Lung (tissue), 17 donors: ENCODE measurements at places on chromosomes 7 and 10. TPM values are rescaled to one million over a fixed set of nuclear protein-coding genes. Genes with fewer than 3 reads are reported as not detected.

DNA sequence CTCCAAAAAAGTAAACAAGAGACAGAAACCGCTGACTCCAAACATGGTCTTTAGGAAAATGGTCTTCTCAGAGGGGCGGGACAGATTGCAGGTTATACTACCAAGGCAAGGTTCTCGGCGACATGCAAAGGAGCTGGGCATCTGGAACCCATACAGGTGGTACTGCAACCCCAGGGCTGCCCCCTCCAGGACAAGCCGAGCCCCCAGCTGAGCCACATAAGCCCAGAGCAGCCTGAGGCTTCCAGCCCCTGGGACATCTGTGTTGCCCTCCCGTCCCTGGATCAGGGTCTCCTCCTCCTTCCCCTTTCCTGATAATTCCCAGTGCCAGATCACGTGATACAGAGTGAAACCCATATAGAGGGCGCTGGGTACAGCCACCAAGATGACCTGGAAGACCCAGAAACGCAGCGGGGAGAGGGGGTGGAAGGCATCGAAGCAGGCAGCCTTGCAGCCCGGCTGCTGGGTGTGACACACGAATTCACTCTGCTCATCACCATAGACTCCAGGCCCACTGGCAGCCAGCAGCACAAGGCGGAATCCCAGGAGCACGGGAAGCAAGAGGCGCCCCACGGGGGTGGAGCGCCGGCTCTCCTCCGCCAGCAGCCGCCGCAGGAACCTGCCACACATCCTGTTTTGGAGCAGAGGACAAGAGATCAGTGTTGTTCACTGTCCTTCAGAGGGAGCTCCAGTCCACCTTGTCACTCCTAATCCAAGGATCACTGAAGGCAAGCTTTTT lies at the start of gene GJC3:
TSS of gene GJC3 (minus strand) at position 627 of the 736 bp plus-strand sequence. CDS start at position 627, 0 bp downstream.
- peak; percentile 44 for DNase-seq
- no peaks in the 10 kb centered on the region for H3K27me3 ChIP-seq
- no peak within 1 kb of the TSS for H3K4me3 ChIP-seq

GRCh38 chr10:92384741-92385140 lies 93.8 kb downstream of the MARCHF5 start:
- no peak overlapping the region for H3K27ac ChIP-seq
- no peaks in the 10 kb centered on the region for H3K4me1 ChIP-seq
- no peaks in the 10 kb centered on the region for H3K27me3 ChIP-seq
- H3K36me3 ChIP-seq: no peaks in the 10 kb centered on the region

DNA sequence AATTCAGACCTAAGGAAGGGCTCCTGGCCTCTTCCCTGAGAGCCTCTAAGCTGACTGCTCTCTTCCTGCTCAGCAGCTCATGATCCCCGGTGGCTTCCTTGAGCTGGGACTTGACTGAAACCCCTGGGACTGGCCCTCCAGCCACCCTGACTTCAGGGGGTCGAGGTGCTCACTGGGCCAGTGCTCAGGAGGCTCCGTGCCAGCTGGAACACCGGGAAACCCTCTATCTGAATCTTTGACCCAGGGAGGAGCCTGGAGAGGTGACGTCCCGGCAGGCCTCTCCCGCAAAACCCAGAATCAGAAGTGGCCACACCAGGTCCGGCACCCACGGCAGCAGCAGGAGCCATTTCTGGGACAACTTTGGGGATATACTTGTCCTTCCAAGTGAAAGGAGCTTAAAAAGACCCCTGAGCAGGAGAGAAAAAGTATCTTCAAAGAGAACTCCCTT lies 110.7 kb downstream of the WDR37 start:
- no peaks in the 10 kb centered on the region for H3K36me3 ChIP-seq
- no peak overlapping the region for H3K4me3 ChIP-seq
- DNase-seq: no peak
- peaks cover 3% of the 10 kb centered on the region for H3K4me1 ChIP-seq
- no peak overlapping the region for H3K27ac ChIP-seq

GRCh38 chr10:7665767-7666166 lies 999 bp downstream of the ITIH5 start:
- peaks cover 14% of the 10 kb centered on the region for H3K27me3 ChIP-seq
- no peak overlapping the region for H3K27ac ChIP-seq
- no peaks in the 10 kb centered on the region for H3K36me3 ChIP-seq
- H3K4me3 ChIP-seq: no peak overlapping the region

AOAH gene
- 4.7 TPM for polyA plus RNA-seq

DNA sequence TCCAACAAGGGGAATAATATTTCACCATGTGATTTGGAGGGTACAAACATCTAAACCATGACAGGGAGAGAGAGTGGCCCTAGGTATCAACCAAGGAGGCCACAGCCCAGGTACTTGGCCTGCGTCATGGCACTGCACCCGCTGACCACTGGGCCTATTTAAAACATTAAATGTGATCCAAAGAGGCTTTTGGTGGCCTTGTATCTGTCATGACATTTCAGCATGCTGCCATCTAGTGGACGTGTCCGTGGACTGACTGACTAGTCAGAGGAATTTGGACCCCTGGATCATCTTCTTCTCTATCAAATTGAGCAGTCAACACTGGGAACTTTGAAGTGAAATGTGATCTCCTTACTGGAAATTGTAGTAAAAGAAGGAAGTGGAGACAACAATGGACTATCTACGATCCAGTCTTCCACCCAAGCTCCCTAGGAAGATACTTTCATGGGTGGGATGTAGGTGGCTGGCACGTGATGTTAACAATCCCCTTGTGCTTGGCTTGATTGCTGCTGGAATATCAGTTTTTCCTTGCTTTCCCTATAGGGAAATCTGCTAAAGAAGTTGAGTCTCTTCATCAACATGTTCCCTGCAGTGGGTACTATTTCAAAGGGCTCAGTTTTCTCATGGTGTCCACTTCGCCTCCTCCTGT lies 24.6 kb upstream of the ITGA8 start:
- no peak overlapping the region for H3K4me3 ChIP-seq
- no peaks in the 10 kb centered on the region for H3K27me3 ChIP-seq
- DNase-seq: peak; percentile 69
- H3K27ac ChIP-seq: no peak overlapping the region

DNA sequence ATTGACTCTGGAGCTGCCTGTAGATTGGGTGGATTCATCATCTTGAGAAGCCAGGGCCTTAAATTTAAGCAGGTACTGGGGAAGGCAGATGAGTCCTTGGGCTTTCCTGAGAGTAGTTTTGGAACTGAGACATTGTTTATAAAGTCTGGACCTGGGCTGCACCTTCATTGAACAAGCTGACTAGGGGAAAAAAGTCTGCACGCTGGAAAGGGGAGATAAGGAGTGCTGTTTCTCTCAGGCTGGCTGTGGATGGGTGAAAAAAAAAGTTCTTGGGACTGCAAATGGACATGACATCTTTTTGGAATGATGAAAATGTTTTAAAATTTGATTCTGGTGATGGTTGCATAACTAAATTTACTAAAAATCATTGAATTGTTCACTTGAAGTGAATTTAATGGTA lies 12.0 kb downstream of the SEC24C start:
- DNase-seq: no peak
- H3K27ac ChIP-seq: no peak overlapping the region
- peaks cover 24% of the 10 kb centered on the region for H3K36me3 ChIP-seq
- no peak overlapping the region for H3K4me3 ChIP-seq

DNA sequence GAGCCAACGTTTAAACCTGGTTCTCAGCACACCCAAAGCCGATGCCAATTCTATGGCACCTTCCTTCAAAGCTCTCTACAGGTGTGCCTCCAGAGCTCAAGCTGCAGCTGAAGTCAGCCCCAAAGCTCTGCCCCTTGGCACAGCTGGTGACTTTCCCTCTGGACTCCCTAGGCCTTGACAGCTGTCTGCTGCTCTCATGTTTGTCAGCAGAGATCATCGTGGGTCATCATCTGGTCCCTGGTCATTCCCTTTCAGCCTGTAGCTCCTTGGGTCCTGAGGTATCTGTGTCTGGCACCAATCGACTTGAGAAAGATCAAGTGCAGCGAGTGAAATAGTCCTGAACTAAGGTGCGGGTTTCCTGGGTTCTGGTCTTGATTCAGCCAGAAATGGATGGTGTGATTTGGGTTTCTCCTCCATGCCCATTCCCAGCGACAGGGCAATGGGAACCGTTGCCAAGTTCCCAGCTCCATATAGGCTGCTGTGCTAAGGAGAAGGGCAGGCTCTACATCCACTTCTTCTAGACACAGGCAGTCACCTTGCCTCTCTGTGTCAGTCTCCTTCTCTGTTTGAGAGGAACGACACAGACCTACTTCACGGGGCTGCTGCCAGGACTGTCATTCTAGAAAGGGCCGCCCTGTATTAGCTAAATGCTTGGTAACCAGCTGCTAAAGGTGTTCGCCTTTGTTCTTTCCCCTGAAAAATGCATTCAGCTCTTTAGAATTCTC lies 3.6 kb downstream of the PKD1L1 start:
- H3K27me3 ChIP-seq: no peaks in the 10 kb centered on the region
- H3K4me1 ChIP-seq: no peaks in the 10 kb centered on the region
- no peak overlapping the region for H3K4me3 ChIP-seq
- peak overlapping the region; percentile 34 for H3K27ac ChIP-seq

- no peak overlapping the region for H3K4me3 ChIP-seq
- no peak for DNase-seq
- H3K36me3 ChIP-seq: no peaks in the 10 kb centered on the region
- H3K27me3 ChIP-seq: no peaks in the 10 kb centered on the region
- peaks cover 5% of the 10 kb centered on the region for H3K4me1 ChIP-seq
- H3K27ac ChIP-seq: no peak overlapping the region
These were observed 82.5 kb upstream of the LRGUK start for GRCh38 chr7:134044682-134045081.

- H3K4me3 ChIP-seq: no peak overlapping the region
- H3K36me3 ChIP-seq: peaks cover 11% of the 10 kb centered on the region
- no peaks in the 10 kb centered on the region for H3K27me3 ChIP-seq
- no peak overlapping the region for H3K27ac ChIP-seq
- peaks cover under 1% of the 10 kb centered on the region for H3K4me1 ChIP-seq
These were observed 120.9 kb upstream of the DIP2C start for GRCh38 chr10:810351-810846.

UNC5B gene
- 7.2 TPM for polyA plus RNA-seq

- no peak overlapping the region for H3K4me3 ChIP-seq
- H3K36me3 ChIP-seq: no peaks in the 10 kb centered on the region
- H3K27me3 ChIP-seq: no peaks in the 10 kb centered on the region
- H3K4me1 ChIP-seq: peaks cover 51% of the 10 kb centered on the region
These were observed 31.6 kb downstream of the TRIM8 start for GRCh38 chr10:102675666-102676533.

GRCh38 chr10:115996031-115996430 lies 277.0 kb downstream of the GFRA1 start:
- H3K27ac ChIP-seq: no peak overlapping the region
- no peaks in the 10 kb centered on the region for H3K36me3 ChIP-seq
- no peak for DNase-seq
- no peaks in the 10 kb centered on the region for H3K4me1 ChIP-seq

- H3K36me3 ChIP-seq: peaks cover 3% of the 10 kb centered on the region
- H3K27me3 ChIP-seq: no peaks in the 10 kb centered on the region
- H3K4me1 ChIP-seq: peaks cover 14% of the 10 kb centered on the region
- peak; percentile 72 for DNase-seq
- peak overlapping the region; percentile 72 for H3K27ac ChIP-seq
- H3K4me3 ChIP-seq: no peak overlapping the region
These were observed 339.5 kb downstream of the ELMO1 start for GRCh38 chr7:37109016-37109683.

CRTAC1 gene
- polyA plus RNA-seq: 53.4 TPM

DNA sequence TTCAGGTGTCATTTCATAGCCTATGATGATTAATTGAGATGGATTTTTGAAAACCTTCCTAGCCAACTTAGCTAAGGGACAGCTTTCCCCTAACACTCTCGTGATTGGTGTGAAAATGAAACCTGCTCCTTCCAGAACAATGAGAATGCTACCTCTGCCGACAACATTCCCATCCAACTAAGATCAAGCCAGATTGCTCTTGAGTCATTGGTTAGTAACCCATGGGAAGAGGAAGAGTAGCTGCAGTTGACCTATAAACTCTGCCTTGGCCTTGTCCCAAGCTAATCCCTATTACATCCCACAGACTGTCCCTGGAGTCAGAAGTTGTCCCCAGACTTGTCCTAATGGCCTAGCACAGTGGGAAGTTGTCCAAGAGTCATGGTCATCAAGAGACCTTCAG lies 80.5 kb upstream of the SVIL start:
- no peak overlapping the region for H3K4me3 ChIP-seq
- no peaks in the 10 kb centered on the region for H3K36me3 ChIP-seq
- no peak for DNase-seq
- H3K27ac ChIP-seq: no peak overlapping the region
- no peaks in the 10 kb centered on the region for H3K27me3 ChIP-seq

DNA sequence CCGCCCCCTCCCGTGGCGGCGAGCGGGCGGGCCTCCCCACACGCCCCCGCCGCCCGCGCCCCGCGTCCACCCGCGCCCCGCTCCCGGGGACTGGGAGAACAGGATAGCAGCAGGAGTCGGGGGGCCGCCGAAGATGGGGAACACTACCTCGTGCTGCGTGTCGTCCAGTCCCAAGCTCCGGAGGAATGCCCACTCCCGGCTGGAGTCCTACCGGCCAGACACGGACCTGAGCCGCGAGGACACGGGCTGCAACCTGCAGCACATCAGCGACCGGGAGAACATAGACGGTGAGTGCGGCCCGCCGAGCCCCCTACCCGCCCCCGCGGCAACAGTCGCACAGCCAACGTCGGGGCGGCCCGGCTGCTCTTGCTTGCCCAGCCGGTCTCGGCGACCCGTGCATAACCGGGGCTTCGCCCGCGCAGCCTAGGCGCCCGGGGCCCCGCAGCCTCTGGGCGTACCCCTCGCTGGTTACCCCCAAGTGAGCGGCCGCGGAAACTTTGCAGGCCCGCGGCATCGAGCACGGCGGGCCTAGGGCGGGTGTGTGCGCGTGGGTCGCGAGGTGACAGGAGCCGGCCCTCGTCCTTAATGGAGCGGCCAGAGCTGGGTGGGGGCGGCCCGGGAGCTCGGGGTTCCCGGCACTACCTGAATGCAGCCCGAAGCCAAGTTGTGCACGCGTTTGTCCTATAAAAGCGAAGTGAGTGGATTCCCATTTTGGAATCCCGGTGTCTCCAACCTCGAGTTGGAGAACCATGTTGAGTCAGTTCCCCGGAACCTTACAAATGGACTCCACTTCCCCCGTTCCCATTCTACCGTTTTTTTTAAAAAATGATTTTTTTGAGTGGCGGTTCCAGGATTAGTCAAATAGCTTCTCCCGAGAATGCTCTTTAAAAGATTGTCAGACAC lies 863 bp downstream of the CCNY start:
- peak overlapping the region; percentile 97 for H3K4me3 ChIP-seq
- H3K4me1 ChIP-seq: peaks cover 30% of the 10 kb centered on the region
- H3K36me3 ChIP-seq: no peaks in the 10 kb centered on the region
- H3K27ac ChIP-seq: peak overlapping the region; percentile 83
- DNase-seq: peak; percentile 41

GRCh38 chr7:90594751-90595317 lies 1.3 kb upstream of the CDK14 start:
- H3K4me3 ChIP-seq: no peak overlapping the region
- no peaks in the 10 kb centered on the region for H3K27me3 ChIP-seq
- no peak overlapping the region for H3K27ac ChIP-seq
- H3K4me1 ChIP-seq: peaks cover 33% of the 10 kb centered on the region
- no peaks in the 10 kb centered on the region for H3K36me3 ChIP-seq

GRCh38 chr10:15339892-15340291 lies 31.2 kb downstream of the FAM171A1 start:
- H3K4me3 ChIP-seq: no peak overlapping the region
- no peaks in the 10 kb centered on the region for H3K27me3 ChIP-seq
- no peak overlapping the region for H3K27ac ChIP-seq
- H3K36me3 ChIP-seq: no peaks in the 10 kb centered on the region

SLC13A1 gene
- polyA plus RNA-seq: not detected

GRCh38 chr10:74888962-74889661 lies 62.7 kb downstream of the KAT6B start:
- no peak overlapping the region for H3K27ac ChIP-seq
- H3K27me3 ChIP-seq: no peaks in the 10 kb centered on the region
- no peak for DNase-seq
- no peak overlapping the region for H3K4me3 ChIP-seq
- no peaks in the 10 kb centered on the region for H3K36me3 ChIP-seq

HOGA1 gene
- 0.91 TPM for polyA plus RNA-seq

GRCh38 chr7:6056616-6057015 lies 25.4 kb downstream of the ANKRD61 start:
- no peak overlapping the region for H3K27ac ChIP-seq
- H3K4me3 ChIP-seq: no peak overlapping the region
- H3K27me3 ChIP-seq: no peaks in the 10 kb centered on the region
- H3K4me1 ChIP-seq: peaks cover 9% of the 10 kb centered on the region

ITPRID1 gene
- polyA plus RNA-seq: 0.03 TPM
